ENCODE measurements at places on chromosomes 6 and 20.
A peak's percentile ranks its signal among the peaks of the same experiment; 100 is the strongest.

- DNase-seq: peak; percentile 44
Observed at GRCh38 chr6:151475653-151476523, 17.9 kb upstream of the CCDC170 start.

DNA sequence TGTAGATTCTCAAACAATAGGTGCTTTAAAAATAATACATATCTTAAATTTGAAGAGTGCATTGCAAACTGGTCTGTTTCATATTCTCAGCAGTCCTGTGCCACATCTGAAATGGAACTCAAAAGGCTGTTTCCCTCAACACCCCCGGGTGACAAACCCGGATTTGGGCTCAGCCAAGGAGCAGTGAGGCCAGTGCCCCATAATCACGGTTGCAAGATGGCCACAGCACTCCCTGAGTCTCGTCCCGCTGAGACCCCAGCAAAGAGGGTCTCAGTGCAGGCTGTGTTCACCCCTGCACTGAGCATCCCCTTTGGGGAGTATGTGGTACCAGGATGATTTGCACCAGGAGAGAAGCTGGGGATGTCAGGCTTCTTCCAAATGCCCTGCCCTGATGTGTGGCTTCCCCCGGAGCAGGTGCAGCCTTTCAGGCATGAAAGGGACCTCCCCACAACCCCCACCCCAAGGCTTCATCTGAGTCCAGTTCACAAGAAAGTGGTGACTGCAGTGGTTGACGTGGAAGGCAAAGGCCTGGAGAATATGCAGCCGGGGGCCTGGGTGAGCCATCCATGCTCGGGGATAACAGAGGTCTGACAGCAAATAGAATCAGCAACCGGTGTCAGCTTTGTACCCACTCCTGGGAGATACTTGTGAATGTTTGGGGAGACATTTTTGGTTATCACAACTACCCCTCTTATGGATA is 202.9 kb downstream of the SYNDIG1 start:
- DNase-seq: no peak

- DNase-seq: no peak
Observed at GRCh38 chr20:60553095-60553494, 594.9 kb downstream of the CDH26 start.

- no peak for DNase-seq
Observed at GRCh38 chr6:36607683-36608386, 13.7 kb downstream of the SRSF3 start.

GRCh38 chr6:15489261-15489962 is 173.4 kb downstream of the DTNBP1 start:
- DNase-seq: no peak

GRCh38 chr6:5639193-5639592 is 367.5 kb downstream of the NRN1 start:
- DNase-seq: no peak

DNA sequence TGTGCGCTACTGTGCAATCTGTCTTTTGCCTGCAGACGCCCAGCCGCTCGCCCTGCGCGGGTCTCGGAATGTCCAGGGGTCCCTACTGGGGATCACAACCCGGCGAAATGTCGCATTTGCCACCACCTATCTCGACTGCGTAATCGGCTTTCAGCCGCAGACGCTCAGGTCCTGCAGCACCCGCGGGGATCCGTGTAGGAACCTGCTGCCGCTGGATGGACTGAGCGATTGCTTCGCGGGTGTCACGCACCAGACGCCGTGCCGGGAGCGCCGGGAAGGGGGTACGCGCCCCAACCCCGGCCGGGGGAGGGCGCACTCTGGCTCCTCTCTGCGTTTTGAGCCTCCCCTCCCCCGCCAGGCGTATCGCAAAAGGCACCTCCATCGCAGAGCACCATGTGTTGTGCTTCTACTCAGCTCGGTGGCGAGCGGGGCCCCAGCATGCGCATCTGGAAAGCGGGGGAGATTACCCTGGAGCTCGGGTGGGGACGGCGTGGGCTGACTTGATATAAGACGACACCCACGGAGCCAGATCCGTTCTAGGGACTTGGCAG is 747 bp upstream of the PTPRA start:
- peak; percentile 71 for DNase-seq

GRCh38 chr6:157668009-157668401 is 155.0 kb upstream of the SNX9 start:
- no peak for DNase-seq

DNA sequence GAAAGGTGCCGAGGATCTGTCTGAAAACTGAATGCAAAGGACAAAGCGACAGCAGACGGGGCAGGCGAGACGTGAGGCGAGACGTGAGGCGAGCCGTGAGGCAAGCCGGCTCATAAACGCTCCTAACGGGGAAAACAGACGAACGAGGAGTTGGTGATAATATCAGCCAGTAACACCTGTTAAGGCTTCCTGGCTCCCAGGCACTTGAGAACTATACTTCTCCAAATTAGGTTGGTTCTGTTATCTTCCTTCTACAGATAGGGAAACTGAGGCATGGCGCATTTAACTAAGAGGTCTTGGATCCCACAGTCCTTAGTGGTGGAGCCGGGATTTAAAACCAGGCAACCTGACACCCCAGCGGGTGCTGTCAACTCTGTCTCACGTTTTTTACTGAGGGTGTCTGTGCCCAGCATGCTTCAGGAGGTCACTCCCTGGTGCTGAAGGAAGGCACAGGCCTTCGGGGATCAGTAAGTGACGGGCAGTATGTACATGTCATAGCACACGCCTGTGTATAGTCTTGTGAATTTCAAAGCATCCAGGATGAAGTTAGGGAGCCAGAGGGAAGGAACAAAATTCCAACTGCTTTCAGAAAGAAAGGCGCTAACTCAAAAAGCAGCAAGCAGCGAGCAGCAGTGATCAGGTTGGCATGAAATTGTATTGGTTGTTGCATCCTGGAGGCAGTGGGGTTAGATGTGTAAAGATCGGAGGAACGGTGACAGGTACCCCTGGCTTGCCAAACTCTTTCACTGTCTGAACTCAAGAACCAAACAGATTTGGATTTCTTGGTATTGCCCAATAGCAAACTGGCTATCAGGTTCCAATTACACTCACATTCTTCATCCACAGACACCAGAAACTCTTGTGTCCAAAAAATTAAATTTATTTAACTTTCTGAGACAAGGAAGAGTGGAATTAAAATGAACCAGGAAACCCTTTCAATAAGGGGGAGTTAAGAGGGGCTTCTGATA is 318.7 kb downstream of the THBS2 start:
- no peak for DNase-seq

GRCh38 chr20:2084703-2085102 is 16.9 kb upstream of the STK35 start:
- no peak for DNase-seq

GRCh38 chr6:113048741-113049140 is 701.6 kb downstream of the RFPL4B start:
- no peak for DNase-seq

DNA sequence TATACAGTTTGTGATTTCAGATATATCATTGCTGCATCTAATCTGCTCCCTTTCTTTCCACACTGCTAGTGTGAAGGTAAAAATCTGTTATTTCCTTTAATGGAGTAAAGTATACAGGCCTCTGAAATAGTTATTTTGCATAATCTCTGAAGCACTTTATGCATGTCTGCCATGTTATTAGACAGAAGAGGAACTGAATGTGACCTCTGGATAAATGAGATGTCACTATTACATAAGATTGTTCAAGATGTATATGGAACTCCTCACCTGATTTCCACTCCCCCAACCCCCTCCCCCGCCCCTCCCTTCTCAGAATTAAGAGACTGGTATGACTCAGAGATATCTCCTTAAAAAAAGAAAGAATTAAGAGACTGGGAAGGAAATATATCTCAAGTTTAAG is 26.3 kb downstream of the SERINC1 start:
- no peak for DNase-seq

DNA sequence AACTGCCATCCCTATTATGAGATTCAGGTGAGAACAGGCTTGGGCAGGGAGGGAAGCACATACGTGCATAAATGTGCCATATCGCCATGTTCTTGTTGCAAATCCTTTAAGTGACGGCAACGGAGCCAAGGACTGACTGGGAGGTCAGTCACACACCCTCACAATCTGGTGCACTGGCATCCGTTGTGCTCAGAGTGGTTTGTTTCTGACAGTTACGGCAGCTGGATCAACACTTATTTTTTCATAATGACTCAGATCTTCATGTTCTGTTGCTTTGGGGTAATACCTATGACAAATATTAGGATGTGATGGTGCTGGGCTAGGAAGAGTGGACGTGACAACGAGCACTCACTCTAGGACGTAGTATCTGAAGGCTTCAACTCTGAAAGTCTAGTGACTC is 56.2 kb upstream of the PREP start:
- no peak for DNase-seq

DNA sequence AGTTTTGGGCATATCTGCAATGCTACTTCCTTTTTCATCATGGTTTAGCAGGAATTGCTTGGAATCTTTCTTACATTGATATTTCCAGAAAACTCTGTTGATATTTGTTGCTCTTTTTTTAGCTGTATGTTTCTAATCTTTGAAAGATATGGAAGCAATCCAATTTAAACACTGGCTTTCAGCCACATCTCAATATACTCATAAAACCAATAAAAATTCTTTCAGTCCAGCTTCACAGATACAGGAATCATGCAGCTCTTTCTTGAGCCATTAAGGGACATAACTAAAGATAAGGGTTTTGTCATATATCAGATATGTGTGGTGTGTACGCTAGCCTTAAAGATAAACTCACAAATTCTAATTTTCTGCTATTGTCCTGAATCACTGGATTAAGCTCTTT is 47.4 kb downstream of the PKIB start:
- no peak for DNase-seq

DNA sequence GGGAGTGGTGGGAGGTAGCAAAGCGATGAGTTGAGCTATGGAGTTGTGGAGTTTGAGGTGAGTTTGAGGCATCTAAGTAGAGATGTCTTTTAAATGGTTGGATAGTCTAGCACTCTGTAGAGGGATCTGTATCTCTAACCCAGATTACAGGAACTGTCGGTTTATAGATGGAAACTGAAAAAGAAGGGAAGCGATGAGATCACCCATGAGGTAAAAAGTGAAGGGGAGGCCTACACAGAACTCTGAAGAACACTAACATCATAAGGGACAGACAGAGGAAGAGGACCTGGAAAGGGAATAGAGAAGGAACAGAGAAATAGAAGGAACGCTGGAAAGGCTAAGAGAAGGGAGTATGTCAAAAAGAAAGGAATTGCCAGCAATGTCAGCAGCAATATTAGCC is 2.5 kb downstream of the HINT3 start:
- no peak for DNase-seq

DNA sequence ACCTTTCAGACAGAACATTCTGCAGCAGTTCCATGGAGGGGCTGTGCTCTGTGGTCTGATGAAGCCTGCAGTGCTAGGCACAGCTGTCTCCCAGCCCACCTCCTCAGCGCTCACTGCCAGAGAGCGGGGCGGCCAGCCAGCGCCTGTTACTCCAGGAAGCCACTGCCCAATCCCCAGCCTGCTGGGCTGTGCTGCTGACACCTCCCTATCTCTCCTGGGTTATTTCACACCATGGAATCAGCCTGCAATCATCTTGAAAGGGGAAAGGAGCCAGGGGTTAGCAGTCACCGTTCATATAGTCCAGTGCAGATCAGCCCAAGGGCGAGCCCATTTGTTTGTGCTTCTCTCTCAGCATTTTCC is 46.3 kb upstream of the NHSL1 start:
- DNase-seq: no peak

- DNase-seq: no peak
Observed at GRCh38 chr6:120357447-120357846, 976.8 kb downstream of the TBC1D32 start.

- DNase-seq: no peak
Observed at GRCh38 chr6:84166395-84166794, 61.0 kb downstream of the CEP162 start.

- no peak for DNase-seq
Observed at GRCh38 chr6:35047265-35048011, 93.7 kb downstream of the TCP11 start.

GRCh38 chr6:37173493-37174195 is 3.7 kb downstream of the PIM1 start:
- no peak for DNase-seq

GRCh38 chr6:148704400-148705246 is 42.2 kb upstream of the UST start:
- DNase-seq: no peak

DNA sequence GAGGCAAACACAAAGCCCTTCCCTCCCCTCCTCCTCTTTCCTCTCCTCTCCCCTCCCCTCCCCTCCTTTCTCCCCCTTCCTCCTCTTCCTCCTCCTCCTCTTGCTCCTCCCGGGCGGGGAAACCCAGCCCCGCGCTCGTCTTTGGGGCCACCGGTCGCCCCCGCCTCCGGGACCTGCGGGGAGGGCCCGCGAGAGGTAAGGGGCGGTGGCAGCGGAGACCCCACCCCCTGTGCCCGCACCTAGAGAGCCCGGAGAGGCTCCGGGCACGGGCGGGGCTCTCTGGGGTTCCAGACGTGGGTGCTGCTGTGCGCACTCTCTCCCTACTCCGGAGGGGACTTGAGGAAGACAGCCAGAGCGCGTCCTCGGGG is at the start of gene RIN2:
TSS of gene RIN2 (plus strand) at position 126 of the 368 bp plus-strand sequence. CDS start 131,344 bp downstream, outside the sequence.
- no peak for DNase-seq

GRCh38 chr6:144666781-144667180 is 381.6 kb downstream of the UTRN start:
- DNase-seq: no peak

DNA sequence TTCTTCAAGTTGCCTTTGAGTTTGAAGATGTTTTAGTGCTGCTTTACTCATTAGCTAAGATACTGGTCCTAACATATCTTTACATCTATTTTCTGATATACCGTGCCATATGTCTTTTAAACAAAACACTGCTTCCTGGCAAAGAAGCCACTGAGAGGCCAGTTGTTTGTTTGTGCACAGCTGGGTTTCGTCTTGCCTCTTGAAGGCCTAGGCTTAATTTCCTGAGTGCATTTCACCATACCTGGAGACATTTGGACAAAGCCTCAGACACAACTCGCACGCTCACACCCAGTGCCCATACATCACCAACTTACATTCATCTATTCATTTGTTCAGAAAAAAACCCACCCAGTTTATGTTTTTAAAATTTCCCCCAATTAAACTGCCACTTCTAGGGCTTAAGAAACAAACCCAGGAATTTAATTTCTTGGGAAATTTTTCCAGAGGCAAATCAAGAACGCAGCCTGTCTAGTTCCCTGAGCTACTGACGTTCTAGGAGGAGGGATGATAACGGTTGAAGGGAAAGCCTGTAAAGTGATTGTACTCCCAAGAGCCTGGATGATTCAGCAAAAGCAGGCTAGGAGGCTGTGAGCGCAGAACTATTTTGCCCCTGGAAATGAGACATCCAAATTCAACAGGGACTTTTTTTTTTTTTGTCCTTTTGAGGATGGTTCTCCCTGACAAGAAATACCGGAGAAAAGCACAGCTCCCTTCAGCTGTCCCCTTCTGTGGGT is 77.7 kb downstream of the OLIG3 start:
- no peak for DNase-seq

GRCh38 chr6:97187951-97188350 is 95.1 kb downstream of the MMS22L start:
- no peak for DNase-seq

Measured in T-helper 9 cell (primary cell).